Left renal cortex interstitium (tissue), 4 donors: ENCODE measurements at places on chromosomes 12 and 14.

- no peak for DNase-seq
Measured at GRCh38 chr12:106341086-106341877, 16.3 kb upstream of the POLR3B start.

DNA sequence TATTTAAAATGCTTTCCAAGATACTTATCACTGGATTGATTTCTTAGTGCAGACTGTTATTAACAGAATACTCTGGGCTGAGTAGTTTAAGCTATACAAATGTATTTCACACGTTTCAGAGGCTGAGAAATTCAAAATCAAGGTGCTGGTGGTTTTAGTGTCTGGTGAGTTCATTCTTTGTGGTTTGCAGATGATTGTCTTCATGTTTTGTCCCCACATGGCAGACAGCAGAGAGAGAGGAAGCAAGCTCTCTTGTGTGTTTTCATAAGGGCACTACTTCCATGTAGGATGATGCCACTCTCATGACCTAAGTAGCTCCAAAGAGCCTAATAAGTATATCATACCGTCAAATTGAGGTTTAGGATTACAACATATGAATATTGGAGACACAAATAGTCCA is 1348.9 kb upstream of the FLRT2 start:
- DNase-seq: no peak

DNA sequence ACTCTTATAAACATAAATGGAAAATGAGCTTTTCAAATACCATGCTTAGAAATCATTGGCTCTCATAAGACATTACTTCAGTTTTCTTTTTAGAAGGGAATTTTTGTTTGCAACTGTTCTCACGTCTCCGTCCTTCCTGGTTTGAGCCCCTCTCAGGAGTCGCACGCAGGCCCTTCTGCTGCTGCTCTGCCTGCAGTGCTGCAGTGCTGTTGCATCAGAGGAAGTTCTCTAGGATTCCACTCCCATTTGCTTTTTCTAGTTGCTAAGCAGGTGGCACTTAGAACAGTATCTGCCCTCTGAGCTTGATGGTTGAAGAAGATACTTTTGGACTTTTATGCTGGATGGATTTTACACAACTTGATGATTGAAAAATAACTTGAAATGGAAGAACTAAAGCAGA is 70.8 kb downstream of the SCN8A start:
- no peak for DNase-seq

DNA sequence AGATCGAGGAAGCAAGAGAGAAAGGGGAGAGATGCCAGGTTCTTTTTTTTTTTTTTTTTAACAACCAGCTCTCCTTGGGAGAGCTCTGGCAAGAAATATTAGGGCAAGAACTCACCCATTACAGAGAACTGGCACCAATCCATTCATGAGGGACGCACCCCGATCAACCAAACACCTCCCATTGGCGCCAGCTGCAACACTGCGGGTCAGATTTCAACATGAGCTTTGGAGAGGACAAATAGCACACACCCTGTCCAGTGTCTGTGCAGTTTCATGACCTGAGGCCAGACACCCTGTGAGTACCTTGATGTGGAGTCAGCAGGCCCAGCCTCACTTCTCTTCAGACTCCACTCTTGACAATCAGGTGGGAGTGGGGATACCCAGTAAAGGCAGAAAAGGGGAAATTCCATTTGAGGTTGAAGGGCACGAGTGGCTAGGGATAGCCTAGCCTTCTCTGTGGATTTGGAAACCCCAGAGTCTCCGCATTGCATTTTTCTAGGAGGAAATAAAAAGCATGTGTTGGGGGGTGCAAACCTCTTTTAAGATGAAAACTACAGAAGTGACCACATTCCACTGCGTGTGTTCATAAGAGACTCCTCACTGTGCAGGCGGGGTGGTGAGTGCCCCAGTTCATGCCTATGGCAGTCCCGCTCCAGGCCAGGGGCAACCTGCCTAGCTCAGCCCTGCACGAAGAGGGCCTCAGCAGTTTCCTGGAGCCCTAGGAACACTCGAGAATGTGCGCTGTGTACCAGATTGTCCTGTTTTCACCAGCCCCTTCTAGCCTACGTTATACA is 42.4 kb upstream of the GPATCH2L start:
- DNase-seq: no peak

- DNase-seq: no peak
Measured at GRCh38 chr14:100553471-100553870, 33.7 kb downstream of the BEGAIN start.

DNA sequence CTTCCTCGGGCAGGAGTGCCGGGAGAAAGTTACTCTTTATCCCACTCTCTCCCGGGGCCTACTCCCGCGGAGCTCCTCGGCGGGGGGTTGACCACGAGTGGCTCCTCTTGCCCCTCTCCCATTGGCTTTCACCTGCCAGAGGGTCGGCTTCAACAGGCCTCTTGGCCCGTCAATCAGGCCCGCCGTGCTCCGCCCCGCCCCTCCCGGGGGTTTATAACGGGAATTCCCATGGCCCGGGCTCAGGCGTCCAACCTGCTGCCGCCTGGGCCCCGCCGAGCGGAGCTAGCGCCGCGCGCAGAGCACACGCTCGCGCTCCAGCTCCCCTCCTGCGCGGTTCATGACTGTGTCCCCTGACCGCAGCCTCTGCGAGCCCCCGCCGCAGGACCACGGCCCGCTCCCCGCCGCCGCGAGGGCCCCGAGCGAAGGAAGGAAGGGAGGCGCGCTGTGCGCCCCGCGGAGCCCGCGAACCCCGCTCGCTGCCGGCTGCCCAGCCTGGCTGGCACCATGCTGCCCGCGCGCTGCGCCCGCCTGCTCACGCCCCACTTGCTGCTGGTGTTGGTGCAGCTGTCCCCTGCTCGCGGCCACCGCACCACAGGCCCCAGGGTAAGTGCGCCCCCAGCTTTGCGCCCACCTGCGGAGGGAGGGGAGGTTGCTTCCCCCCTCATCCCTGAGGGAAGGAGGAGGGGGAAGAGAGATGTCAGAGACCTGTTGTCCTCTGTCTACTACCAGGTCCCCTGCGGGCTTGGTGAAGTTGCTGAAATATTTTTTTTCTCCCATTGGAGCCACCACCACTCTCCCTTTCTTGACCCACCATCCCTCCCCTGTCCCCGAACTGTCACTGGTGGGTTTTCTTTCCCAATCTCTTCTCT is at the start of gene SMOC1:
Gene SMOC1, plus strand, starts transcription at position 242 of the 869 bp plus-strand sequence. Its CDS starts 263 bp downstream, at position 505.
- DNase-seq: no peak
